ENCODE measurements at places on chromosomes 4 and X. TPM values are rescaled to one million over a fixed set of nuclear protein-coding genes. Genes with fewer than 3 reads are reported as not detected.

The FRG2 gene
- total RNA-seq, result not detected

DNA sequence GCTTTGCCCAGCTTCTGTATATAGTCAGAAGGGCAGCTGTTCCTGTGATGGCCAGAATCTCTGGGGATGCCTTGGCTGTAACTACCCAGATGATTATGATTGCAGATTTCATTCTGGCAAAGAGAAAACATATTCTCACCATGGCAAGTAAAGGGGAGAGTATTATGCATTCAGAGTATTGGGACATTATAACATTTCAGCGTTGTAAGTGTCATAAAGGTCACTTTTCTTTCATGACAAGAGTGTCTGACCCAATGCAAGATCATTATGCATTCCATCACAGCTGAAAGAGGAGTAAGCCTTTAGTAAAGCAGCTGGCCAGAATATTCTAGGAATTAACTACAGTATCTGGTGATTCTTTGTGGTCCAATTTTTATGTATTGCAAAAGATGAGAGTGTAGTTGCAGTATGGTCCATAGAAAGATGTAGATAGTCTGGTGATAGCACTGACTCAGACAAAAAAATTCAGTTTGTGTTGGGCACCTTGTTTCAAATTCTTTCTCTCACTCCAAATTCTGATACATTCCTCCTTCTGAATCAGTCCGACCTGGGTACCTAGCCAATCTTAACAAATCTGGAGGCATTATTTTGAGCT is 2366.3 kb downstream of the PCDH7 start:
- no peak for DNase-seq
- no peaks in the 10 kb centered on the region for H3K27me3 ChIP-seq
- no peaks in the 10 kb centered on the region for H3K36me3 ChIP-seq
- H3K27ac ChIP-seq, result no peak overlapping the region

The TKTL2 gene
- 0.16 TPM for total RNA-seq

DNA sequence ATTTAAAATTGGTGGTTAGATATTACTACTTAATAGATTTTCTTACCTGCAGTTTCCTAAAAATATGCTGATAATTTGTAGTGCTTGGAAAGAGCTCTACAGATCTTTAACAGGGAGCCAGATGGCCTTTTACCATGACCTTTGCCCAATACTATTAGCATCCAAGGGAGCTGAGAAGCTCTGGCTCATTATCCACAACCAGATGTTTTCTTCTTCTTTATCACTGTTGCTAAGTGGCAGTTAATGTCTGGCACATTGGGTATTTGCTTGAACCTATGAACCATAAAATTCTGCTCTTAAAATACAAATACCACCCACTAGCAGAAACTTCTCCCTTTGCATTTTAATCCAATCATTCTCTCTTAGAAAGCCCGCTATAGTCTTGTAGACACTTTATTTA is 1480.3 kb downstream of the C4orf33 start:
- H3K27ac ChIP-seq, result no peak overlapping the region
- no peaks in the 10 kb centered on the region for H3K4me1 ChIP-seq
- no peak for DNase-seq
- no peak overlapping the region for H3K4me3 ChIP-seq
- no peaks in the 10 kb centered on the region for H3K36me3 ChIP-seq
- no peaks in the 10 kb centered on the region for H3K27me3 ChIP-seq

- no peak for DNase-seq
- no peaks in the 10 kb centered on the region for H3K27me3 ChIP-seq
- H3K27ac ChIP-seq, result no peak overlapping the region
- no peak overlapping the region for H3K4me3 ChIP-seq
- no peaks in the 10 kb centered on the region for H3K36me3 ChIP-seq
- H3K4me1 ChIP-seq, result no peaks in the 10 kb centered on the region
These were observed 16.6 kb downstream of the TRIML2 start for GRCh38 chr4:188092824-188093223.

The ERAS gene
- not detected for total RNA-seq

DNA sequence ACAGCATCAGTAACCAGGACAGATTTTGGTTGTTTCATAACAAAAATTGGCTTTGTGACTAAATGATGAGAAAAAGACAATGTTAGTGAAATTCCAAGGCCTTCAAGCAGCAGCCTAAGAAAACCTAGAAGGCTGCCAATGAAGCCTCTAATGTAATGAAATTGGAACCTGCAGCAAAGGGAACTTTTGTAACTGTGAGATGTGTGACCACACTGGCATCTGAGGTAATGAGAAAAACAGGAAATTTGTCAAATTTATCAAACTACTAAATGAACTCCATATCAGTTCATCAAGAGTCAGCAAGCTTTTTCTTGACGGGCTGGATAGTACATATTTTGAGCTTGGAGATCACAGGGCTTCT is 30.4 kb upstream of the EMCN start:
- no peaks in the 10 kb centered on the region for H3K27me3 ChIP-seq
- H3K27ac ChIP-seq, result no peak overlapping the region
- H3K36me3 ChIP-seq, result no peaks in the 10 kb centered on the region
- DNase-seq, result no peak

The TSPAN7 gene
- total RNA-seq, result 17.1 TPM

All from sigmoid colon (tissue), 7 donors.